ENCODE measurements at places on chromosomes 7 and 10.
A peak's percentile ranks its signal among the peaks of the same experiment; 100 is the strongest.

DNA sequence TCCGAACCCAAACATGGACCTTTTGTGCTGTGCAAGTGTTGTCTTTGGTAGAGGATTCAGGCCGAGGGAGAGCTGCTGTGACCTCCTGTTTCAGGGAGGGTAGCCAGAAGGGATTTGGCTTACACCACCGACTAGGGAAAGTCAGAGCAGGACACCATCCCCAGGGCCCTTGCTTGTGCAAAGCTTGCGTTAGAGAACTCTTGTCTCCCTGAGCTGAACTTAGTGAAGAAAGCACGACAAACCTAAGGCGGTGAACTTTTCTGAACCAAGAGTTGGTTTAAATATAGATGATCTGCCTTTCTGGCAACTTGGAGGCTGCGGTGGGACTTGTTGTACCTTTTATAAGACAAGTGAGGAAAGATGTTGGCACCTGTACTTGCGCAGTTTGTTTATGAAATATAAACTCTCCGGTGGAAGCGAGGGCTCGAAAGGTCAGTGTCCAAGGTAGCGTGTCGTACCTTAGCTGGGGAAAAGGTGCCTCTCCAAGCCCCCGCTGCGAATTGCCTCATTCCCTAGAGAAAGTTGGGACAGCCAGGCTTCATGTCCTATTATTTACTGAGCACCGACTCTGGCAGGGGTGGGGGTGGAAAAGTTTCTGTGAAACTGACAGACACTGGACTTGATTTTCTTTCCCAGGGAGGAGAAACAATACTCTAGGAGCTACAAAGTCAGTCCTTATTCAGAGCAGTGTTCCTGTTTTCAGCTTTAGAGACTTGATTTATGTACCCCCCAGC, 31.6 kb downstream of the WBP1L start:
- no peak for DNase-seq

GRCh38 chr10:49632406-49633317, 18.8 kb downstream of the CHAT start:
- DNase-seq, result no peak

- no peak for DNase-seq
Measured at GRCh38 chr7:148083448-148083847, 507.1 kb upstream of the C7orf33 start.

GRCh38 chr7:17769918-17770317, 170.4 kb downstream of the SNX13 start:
- DNase-seq, result peak; percentile 56

GRCh38 chr10:686155-686931, 3.1 kb downstream of the DIP2C start:
- DNase-seq, result no peak

- DNase-seq, result no peak
Measured at GRCh38 chr10:3976718-3977117, 191.7 kb upstream of the KLF6 start.

GRCh38 chr10:15735763-15736162, 16.0 kb upstream of the ITGA8 start:
- peak; percentile 85 for DNase-seq

DNA sequence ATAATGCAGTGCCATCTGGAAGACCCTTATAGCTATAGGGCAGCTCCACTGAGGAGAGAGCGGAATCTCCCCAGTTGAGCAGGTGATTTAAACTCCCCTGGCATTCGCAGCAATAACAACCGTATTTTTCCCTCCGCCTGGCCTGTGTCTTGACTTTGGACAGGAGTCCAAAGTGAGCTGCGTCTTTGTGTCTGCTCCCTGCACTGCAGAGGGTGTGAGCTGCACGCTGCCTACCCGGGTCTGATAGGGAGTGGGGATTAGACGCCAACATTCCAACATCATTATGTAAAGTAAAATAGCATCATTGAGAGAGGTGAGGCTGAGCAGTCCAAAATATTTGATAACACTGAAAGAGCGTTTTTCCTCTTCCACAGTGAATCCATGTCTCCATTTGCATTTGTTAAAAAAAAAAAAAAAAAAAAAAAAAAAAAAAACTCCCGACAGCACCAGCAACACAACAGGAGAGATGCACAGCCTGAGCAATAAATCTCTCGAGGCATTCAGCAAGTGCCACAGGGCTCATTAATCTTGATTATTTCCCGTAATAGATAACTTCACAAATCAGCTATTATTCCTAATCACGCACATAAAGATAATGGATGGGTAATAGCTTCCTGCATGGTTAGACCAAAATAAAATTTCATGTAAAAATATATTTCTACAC, 68.6 kb downstream of the CELF2 start:
- no peak for DNase-seq

GRCh38 chr10:47044741-47045140, 133.5 kb downstream of the PTPN20 start:
- no peak for DNase-seq

- DNase-seq, result no peak
Measured at GRCh38 chr10:63633677-63634487, 112.7 kb downstream of the REEP3 start.

DNA sequence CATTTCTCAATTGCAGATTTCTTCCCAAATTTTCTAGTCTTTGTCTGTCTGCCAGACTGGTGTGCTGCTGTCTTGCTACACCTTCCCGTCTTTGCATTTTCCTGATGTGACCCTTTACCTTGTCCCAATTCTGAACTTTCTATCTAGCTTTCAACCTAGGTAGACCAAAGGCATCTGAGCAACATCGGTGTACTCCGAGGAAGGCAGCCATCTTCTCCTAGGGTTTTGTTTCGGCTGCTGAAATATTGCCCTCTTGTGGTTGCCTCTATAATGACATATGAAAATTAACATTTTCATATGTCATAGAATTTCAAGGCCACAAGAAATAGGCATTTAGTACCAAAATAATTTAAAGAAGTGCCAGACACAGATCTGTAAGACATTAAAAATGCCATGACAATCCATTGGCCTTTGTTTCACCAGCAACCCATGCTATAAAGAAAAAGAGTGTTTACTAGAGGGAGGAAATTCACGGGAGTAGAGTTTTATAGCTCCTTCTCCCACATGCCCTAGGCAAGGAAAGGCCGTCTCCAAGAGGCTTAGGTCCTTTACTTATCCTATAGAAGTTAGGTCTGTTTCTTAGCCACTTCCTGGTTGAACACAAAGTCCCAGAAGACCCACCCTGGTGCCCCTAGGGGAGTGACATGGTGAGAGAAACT, 23.4 kb downstream of the OR9A2 start:
- DNase-seq, result no peak

DNA sequence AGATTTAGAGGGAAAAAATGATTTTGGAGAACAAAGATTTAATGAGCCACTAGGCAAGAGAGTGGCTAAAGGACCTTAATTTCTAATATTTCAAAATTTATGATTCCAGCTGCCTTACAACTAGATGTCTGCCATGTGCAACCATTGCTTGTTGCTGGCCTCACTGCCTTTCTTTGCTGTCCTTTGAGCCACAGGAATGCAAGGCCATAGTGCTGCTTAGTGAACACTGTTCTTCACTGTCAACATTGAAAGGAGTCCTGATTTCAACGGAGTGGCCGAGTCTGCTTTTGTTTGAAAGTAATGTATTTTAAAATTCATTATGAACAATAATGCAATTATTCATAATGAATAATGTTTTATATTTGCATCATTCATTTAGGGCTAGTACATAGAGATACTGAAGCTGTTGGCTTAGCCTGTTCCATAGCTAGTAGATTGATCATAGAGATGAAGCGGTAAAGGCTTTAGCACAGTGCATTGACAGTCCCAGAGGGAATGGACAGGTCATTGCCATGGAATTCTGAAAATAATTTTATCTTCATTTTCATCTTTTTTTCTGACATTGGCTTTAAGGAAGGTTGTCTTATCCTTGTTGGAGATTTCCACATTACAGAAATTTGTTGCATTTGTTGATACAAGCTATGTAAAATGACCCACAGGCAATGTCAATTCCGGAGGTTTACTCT, 544.1 kb downstream of the AUTS2 start:
- DNase-seq, result no peak

DNA sequence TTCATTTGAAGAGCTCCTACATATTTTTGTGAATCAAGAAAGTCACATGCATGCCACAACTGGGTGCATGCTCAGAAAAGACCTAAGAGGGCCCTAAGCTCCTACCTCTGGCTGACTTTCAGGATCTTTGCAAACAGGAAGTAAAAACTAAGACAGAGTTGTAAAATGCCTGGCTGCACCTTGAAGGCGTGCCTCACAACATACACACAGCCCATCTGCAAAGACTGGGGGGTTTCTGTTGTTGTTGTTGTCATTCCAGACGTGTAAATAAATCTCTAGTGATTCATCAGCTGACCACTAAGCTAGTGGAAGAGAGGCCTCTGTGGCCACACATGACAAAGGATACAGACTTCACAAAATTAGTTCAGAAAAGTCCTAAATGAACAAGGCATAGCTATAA, 31.8 kb downstream of the SMURF1 start:
- no peak for DNase-seq

DNA sequence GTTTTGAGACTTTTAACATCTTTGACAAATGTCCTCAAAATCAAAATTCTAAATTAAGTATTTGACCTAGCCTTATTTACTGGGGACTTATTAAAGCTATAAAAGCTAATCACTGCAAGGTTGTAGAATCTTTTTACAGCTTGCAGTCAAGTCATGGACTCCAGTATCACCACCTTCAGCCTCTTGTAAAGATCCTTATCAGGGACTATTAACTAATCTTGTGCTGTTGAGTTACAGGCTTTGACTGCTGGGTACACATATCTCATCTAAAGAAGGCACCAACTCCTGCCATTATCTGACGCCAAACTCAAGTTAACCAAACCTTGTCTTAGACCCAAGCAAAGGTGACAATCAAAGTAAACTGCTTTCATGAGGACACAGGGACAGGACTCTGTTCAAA, 621.0 kb upstream of the IGFBP3 start:
- DNase-seq, result no peak

DNA sequence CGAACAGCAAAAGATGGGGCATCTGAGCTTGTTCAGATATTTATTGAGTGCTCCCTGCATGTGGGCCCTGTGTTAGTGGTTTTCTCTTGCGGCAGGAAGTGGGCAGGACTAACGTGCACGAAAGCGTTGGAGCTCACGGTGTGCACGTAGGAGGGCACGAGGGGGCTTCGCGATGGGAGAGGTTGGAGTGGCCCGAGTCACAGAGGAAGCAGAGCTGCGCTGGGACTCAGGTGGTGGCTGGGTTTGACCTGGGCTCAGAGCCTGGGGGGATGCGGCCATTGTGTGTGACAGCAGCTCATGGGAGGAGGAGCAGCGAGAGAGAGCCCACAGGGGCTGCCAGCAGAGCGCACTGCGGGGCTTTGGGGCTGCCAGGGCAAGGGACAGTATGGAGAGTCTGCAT, 7.7 kb downstream of the ZSCAN25 start:
- DNase-seq, result no peak
